Amniotic stem cell (primary cell): ENCODE measurements at places on chromosomes 1 and 21.

DNA sequence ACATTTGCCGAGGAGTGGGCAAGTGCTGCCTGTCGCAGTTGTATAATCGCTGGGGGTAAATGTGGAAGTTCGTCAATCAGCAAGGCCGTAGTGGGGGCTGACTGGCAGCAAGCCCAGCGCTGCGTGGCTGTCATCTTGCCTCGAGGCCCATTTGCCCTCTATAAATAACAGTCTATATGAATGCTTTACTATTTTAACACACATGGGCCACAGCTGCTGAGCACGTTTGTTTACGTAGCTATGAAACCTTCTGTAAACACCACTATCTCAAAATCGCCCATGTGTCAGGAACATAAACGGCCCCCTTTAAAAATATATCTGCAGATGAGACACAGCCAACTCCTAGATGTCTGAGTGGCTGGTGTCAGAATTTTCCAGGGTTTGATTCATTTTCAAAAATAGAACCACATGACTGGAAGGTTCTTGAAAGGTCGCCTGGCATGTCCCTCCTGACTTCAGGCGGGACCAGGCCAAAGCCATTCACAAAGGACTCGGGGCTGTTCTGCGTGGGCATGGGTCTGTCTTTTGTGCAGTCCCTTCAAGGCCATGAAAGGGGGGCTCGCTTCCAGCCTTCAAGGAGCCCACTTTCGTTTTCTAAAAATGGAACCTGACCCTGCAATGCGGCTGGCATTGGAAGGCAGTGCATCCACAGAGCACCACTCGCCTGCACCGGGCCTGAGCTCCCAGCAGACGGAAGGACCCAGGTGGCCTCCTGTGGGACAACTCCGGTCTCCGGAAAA, 205.5 kb downstream of the KCNJ6 start:
- no peak for DNase-seq

- DNase-seq: no peak
Observed at GRCh38 chr1:184569106-184569505, 182.3 kb downstream of the C1orf21 start.

- DNase-seq: no peak
Observed at GRCh38 chr1:244371242-244372141, 80.2 kb downstream of the ADSS2 start.

- no peak for DNase-seq
Observed at GRCh38 chr1:77218477-77219165, 609 bp downstream of the PIGK start.

DNA sequence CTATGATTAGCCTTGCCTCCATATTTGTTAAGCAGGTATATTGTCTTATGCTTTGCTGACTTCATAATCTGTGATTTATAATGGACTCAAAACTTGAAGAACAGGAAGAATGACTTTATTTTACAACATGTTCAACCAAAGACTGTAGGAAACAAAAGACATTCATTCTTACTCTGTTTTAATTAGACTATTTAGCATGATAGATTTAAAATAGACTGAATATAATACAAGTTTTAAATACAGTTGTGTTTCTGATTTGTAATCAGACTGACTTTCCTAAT, 63.1 kb downstream of the CDC14A start:
- no peak for DNase-seq

- DNase-seq: no peak
Observed at GRCh38 chr1:238324211-238324864, 433.6 kb upstream of the ZP4 start.

DNA sequence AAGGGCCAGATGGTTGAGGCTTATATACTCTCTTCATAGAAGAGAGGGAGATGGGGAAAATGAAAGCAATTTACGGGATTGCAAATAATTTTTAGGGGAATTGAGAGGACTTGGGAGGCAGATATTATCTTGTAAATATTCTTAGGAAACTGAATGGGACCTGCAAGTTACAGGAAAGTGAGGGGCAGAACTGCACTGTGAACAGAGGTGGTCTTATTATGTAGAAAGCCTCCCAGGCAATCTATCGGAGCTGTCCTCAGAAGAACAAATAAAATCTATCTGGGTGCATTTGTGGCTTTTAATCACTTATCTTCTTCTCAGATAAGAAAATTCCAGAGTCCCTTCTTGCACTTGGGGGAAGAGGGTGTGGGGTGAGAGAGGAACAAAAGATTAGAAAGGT, 223.5 kb downstream of the RHOU start:
- no peak for DNase-seq

- DNase-seq: no peak
Observed at GRCh38 chr1:40478276-40478675, 1.2 kb downstream of the ZFP69 start.

GRCh38 chr1:109508001-109508872, 1.3 kb downstream of the AMIGO1 start:
- DNase-seq: no peak

DNA sequence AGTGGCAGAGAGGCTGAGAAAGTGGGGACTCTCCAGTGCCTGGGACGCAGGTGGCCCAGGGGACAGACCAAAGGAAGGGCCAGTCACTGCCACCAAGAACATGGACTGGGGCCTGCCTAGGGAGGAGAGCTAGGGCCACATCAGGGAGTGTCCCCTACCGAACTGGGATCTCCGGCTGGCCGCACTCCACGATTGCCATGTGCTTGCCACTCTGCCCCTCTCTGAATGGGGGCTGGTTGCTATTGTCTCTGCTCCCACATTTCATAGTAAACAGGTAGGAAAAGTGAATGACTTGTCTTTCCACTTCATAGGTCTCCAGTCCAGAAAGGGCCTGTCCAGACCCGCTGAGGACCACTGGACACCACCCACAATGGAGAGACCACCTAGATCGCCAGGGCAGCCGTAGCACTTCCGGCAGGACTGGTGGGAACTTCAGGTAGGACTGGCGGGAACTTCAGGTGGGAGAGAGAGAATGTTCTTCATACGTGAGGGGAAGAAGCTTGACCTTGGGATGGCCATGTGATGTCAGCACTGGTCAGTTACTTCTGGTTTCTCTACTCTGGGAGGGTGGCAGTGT, 55.2 kb upstream of the PDE9A start:
- no peak for DNase-seq

GRCh38 chr21:20729376-20729775, 268.8 kb upstream of the NCAM2 start:
- no peak for DNase-seq

DNA sequence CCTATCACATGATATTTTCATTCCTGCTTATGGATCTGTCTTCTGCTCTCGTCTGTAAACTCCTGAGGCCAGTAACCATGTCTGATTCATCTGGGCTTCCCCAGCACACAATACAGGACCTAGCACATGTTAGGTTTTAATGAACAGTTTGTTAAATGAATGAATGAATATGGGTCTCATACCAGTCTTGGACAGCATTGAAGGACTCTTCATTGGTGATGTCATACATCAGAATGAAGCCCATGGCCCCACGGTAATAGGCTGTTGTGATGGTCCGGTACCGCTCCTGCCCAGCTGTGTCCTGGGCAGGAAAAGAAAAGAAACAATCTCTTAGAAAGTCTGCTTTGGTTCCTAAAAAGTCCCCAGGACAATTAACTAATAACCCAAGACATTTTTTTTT, 53.4 kb downstream of the RAB3B start:
- no peak for DNase-seq

DNA sequence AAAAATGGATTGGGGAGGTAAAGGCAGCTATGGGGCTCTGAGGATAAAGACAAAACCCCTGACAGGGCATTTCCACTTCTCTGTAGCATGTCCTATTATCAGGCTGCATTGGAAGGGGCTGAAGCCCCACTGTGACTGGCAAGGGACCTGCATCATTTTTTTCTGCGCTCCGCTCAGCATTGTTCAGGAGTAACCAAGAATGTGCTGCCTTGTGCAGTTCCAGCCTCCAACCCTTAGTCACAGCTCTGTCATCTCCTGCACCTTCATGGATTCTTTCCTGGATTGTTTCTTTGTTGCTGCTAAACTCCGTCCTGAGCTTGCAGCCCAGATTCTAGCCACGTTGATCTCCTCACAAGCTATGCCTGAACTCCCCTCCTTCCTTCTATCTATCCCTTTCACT, 37.4 kb downstream of the SERTAD4 start:
- DNase-seq: no peak

GRCh38 chr1:80158771-80159170, 1152.2 kb upstream of the ADGRL4 start:
- no peak for DNase-seq

DNA sequence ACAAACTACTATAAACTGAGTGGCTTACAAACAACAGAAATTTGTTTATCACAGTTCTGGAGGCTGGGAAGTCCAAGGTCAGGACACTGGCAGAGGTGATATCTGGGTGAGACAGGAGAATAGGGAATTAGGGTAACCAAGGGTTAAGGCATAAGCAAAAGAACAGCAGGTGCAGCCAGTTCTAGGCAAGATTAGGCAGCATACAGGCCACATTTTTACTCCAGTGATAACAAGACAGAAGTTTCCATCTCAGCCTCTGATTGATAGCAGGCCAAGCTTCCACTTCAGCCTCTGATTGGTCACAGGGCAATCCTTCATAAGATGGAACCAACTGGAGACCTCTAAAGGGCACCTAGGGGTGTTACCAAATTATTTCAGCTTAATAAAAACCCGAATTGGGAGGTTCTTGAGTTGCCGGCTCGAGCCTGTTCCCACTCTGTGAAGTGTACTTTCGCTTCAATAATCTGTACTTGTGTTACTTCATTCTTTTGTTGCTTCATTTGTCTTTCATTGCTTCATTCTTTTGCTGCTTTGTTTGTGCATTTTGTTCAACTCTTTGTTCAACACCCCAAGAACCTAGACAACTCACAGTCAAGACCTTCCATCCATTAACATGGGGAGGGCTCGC, 185.6 kb downstream of the TOMM20 start:
- no peak for DNase-seq

- DNase-seq: no peak
Observed at GRCh38 chr1:109847251-109847650, 63.4 kb upstream of the CSF1 start.

GRCh38 chr1:109369167-109369746, 28.5 kb downstream of the SORT1 start:
- DNase-seq: no peak

- DNase-seq: no peak
Observed at GRCh38 chr1:46603481-46603857, 599 bp downstream of the MKNK1 start.

- peak; percentile 93 for DNase-seq
Observed at GRCh38 chr1:51661081-51661518, 44.2 kb downstream of the OSBPL9 start.

GRCh38 chr1:24841593-24841992, 88.5 kb downstream of the RUNX3 start:
- DNase-seq: no peak

DNA sequence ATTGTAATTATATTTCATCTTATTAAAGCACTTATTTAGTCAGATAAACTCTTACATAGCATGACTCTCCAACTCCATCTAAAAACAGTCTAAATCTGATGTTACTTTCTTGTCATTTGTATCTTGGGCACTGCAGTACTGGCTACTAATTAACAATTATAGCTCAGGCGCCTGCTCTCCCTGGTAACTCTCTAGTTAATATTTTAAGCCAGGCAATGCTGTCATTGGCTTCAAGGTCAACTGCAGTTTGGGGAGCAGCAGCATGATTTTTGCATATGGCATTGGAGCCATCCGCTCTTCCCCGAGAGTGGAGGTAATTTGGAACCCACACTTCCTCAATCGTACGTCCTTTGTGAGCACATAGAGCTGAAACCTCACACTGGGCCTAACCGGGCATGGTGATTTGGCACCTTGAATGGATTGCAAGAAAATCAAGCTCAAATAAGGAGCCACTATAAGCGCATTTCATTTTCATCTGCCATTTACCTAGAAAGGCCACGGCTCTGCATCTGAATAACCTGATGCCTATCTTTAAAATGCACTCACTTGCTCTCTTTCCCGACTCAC, 187.7 kb downstream of the KAZN start:
- DNase-seq: no peak

- DNase-seq: no peak
Observed at GRCh38 chr1:45545019-45545493, 5.6 kb upstream of the AKR1A1 start.

DNA sequence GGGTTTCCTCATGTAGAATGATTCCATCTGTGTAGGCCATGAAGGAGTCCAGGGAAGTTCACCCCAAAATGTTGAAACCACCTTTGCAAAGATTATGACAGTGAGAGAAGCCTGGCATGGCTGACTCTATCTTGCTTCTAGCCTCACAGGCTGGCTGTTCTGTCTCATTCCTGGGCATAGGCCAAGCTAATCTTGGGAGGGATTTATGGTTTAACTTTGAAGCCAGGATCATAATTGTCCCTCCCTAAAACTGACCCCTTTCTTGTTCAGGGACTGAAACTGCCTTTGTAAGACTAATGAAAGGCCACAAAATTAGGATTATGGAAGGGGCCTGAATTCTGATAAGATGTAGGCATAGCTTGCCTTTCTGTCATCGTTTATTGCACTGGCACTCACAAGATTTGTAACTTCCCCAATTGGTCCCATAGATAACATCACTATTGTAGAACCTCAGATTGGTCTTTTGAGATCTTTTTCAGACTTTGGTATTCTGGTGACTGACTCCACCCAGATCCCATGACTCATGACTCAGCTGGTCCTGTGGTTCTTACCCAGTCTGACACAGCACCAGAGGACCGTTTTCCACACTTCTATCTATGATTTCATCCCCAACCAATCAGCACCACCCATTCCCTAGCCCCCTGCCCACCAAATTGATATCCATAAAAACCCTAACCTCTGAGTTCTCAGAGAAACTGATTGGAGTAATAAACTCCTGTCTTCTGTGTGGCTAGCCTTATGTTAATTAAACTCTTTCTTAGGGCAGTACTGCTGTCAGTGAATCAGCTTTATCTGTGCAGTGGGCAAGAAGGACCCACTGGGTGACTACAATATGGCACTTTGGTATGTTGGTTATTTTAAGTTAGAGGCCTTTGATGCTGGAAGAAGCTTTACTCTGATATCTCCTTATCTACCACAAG, 13.6 kb upstream of the LAMTOR5 start:
- no peak for DNase-seq

- no peak for DNase-seq
Observed at GRCh38 chr1:9136932-9137331, 8.0 kb upstream of the GPR157 start.

DNA sequence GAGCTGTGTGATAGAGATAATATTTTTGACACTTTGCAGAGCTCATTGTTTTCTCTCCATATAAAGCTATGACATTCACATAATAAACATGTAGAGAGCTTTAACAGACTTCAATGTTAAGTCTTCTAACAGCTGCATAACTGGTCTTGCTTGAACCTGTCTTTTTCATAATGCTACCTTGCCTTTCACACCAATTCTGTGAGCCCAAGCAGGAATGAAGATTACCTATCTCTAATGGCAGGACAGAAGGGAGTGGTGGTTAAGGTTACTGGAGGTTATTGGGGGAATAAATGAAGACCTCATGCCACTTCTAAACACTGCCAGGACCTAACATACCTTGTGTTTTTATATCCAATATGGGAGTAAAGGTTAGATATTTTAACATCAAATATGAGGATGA, 2.3 kb upstream of the CD55 start:
- no peak for DNase-seq
